CD4-positive, alpha-beta T cell treated with Interleukin-15 for 4 hours (primary cell): ENCODE measurements at places on chromosomes 3 and 15.

GRCh38 chr3:185502987-185503386 is 4.2 kb upstream of the TMEM41A start:
- DNase-seq = no peak

- no peak for DNase-seq
These were observed 75.7 kb upstream of the GADL1 start for GRCh38 chr3:30970183-30970582.

DNA sequence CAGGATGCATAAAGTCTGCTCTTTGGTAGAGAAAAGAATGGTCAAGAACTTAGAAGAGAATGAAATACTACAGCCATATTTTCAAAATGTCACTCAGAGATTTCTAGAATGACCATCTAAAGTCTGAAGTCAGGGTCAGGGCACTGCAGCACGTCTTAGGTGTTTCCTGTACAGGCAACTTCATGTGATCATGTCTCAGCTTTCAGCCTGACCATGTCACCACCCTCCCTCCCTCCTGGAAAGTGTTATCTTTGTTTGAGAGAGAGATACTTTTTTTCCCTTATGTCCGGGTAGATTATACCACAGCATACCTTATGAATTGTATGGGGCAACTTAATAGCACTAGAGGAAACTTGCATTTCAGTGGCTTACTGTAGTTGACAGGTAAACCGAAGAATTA is 558.0 kb upstream of the TGFBR2 start:
- DNase-seq = no peak

- no peak for DNase-seq
These were observed 524.4 kb upstream of the RGMA start for GRCh38 chr15:93613386-93613785.

DNA sequence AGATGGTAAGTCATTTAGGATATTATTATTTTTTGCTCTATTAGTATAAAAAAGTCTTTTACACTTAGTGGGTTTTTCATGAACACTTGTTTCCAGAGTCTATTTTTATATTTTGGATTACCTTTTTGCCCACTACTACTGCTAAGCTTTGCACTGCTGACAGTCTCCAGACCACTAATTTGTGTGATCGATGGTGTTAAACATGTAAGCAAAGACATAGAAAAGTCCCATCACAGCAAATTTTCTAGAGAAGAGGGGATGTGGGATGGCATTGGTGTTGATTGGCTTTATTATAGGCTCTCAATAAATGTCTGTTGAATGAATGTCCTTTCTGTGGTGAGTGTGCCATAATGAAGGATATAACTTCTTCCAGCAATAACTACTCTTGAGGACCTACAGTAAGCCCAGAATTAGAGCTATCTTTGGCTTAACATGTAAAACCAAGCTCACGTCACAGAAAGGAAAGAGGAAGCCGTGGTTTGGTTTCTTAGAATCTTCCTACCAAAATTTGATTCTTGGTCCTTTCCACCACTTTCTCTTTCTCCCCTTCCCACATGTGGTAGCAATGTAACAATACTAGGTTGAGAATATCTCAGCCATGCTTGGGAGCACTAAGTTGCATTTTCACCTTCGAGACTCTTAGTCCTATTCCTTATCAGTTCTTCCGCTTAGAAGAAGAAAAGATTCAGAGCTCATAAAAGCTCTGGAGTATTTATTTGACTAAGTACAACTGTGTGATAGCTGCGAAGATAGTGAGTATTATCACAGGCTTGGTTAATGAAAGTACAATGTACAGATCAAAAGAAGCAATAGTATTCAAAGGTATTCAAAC is 90.6 kb upstream of the UMPS start:
- peak; percentile 27 for DNase-seq

GRCh38 chr3:10974746-10975375 is 17.7 kb upstream of the SLC6A1 start:
- no peak for DNase-seq

- no peak for DNase-seq
These were observed 401.4 kb downstream of the TBL1XR1 start for GRCh38 chr3:176795891-176796290.

GRCh38 chr3:4432259-4432658 is 34.8 kb downstream of the SUMF1 start:
- DNase-seq = no peak

DNA sequence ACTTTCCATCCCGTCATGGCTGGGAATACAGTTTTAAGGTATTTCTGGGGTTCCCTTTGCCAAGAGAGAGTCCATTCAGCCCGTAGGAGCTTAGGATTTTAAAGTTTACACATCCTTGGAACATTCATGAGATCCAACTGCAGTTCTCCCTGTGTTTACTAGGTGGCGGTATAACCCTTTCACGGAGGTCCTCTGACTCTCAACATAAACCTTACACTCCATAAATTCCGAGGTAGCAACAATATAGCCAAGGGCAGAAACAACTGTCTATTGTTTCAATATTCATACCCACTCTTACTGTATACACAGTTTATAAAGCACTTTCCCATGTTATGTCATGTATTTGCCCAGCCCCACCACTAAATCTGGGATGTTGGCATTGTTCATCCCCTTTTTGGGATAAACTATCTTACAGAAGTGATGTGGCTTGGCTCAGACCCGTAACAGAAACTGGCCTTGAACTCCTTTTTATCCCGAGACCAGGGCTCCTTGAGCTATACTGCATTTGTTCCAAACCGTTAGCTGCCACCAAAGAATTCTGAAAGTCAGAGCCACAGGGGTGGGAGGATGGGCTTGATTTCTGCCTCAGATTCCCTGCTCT is 69.2 kb upstream of the COL6A5 start:
- peak; percentile 7 for DNase-seq

- DNase-seq = no peak
These were observed 810 bp downstream of the TMEM62 start for GRCh38 chr15:43134157-43134635.

DNA sequence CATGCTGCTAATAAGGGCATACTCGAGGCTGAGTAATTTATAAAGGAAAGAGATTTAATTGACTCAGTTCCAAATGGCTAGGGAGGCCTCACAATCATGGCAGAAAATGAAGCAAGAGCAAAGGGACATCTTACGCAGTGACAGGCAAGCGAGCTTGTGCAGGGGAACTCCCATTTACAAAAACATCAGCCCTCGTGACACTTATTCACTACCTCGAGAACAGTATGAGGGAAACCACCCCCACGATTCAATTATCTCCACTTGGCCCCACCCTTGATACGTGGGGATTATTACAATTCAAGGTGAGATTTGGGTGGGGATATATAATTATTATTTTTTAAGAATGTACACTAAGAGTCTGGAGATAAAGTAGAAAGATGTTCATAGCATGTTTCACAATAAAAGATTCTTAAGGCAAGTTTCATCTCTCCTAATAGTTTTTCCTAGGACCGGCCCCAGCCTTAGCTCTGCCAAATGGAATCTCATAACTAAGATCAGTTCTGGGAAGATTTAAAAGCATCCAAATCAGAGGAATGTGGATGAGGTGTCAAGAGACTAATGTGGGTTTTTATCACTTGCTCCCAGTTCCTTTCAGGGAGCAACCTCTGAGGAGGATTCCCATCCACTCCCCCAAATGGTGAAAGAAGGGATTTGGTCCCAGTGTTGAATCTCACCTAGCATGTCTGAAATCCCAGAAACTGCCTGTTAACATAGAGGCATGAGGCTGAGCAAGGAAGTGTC is 221.0 kb downstream of the ZMAT3 start:
- DNase-seq = no peak

- DNase-seq = no peak
These were observed 21.8 kb upstream of the GPR156 start for GRCh38 chr3:120306519-120307455.

GRCh38 chr3:180223268-180223667 is 186.5 kb upstream of the PEX5L start:
- no peak for DNase-seq

GRCh38 chr15:24916305-24917009 is 38.3 kb upstream of the SNRPN start:
- no peak for DNase-seq

DNA sequence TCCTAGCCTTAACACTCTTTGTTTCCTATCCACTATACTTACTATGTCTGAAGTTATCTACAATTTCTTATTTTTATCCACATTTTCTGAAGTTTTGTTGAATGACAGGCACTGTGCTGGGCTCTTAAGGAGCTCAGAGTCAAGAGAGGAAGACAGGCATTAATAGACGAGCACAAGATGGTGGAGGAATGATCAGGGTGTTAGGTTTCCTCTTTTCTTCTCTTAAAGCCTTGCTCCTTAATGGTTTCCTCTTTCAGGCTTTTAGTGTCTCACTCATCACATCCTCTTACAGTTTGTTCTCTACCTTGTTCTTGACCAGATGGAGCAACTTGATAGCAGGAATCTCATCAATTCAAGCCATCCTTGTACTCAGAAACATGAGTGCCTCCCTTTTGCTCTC is 52.9 kb upstream of the BCL6 start:
- DNase-seq = no peak

DNA sequence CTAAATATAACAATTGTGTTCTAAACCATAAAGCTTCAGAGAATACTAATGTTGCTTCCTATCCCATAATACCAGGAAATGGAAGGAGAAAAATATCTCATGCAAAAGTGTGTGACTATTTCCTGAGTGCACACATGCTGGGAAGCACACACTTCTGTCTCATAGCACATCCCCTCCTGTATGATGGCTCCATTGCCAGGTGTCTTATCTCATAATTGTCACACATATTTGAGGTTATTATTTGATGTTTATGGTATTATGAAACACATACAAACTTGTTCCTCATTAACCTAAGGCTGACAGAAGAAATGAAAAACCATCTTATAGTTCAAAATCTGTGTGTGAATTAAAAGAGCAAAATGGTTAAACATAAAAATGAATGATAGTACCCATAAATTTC is 65.4 kb downstream of the SERP1 start:
- DNase-seq = no peak

DNA sequence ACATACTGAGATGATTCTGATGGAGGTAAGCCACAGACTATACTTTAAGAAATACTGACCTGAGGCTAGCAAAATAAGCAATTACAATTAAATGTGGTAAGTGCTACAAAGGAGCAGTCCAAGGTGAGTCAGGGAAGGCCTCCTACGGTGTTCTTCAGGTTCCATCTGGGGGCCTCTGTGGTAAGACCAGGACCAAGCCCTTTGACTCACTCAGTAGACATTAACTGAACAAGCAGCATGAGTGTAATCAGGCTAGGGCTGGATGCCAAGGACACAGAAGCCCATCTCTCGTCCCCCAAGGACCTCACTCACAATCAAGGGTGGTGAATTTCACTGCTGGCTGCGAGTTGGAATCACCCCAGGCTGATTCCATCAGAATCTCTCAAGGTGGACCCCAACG is 37.3 kb downstream of the DZIP1L start:
- no peak for DNase-seq

DNA sequence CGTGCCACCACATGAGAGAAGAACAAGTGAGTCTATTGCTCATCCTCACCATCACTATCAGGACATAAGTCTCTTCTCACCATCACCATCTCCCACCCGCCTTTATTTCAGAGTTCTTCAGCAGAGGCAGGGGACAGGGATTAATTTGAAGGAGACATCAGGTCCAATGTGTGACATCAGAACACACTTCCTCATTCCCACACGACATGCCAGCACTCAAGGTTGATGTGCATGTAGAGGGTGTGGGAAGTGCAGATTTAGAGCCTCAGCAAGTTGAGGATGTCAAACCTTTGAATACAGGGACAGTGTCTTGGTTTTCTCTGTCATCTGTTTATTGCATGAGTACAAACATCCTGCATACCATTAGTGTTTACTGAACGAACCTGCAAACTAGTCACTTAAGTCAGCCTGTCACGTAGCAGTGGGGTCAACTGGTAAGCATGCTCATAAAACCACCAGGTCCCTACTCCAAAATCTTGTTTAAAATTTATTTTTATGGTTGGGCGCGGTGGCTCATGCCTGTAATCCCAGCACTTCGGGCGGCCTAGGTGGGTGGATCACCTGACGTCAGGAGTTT is 104.4 kb downstream of the MYLK start:
- no peak for DNase-seq

DNA sequence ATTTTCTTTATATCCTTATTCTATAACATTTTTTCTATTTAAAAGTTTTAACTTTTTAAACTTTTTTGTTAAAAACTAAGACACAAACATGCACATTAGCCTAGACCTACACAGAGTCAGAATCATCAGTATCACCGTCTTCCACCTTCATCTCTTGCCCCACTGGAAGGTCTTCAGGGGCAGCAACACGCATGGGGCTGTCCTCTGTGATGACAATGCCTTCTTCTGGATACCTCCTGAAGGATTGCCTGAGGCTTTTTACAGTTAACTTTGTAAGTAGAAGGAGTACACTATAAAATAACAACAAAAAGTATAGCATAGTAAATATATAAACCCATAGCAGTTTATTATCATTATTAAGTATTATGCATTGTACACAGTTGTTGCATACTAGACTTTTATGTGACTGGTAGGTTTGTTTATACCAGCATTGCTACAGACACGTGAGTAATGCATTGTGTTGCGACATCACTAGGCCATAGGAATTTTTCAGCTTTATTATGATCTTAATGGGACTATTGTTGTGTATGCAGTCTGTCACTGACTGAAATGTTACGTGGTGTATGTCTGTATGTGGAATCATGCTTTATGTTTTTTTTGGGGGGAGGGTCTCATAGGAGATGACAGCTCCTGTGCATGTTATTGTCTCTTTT is 18.2 kb downstream of the ATP1B3 start:
- DNase-seq = no peak

- DNase-seq = no peak
These were observed 50.9 kb downstream of the HCN4 start for GRCh38 chr15:73317651-73318462.

GRCh38 chr3:188697127-188697526 is 474.6 kb upstream of the TPRG1 start:
- no peak for DNase-seq

- DNase-seq = peak; percentile 40
These were observed at the start of gene CRTC3 for GRCh38 chr15:90529371-90530249. Gene CRTC3, plus strand, starts transcription at chr15:90529923. Its CDS starts 149 bp downstream, at chr15:90530072.

DNA sequence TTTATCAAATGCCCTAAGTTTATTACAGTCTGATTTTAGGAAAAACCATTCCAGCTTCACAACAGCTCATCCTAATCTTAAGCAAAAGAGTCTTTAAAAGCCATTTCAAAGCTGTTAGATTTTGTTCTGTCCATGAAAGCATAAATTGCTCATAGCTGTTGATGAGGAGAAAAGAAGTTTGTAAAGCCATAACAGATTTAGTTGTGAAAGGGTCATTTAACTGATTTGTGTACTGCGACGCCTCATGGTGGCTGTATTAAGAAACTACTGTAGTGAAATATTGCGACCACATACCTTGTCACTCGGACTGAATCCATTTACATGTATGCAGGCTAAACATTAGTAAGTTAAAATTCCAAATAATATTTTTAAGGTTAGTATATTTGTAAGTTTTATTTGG is 20.9 kb downstream of the BBX start:
- DNase-seq = peak; percentile 9

DNA sequence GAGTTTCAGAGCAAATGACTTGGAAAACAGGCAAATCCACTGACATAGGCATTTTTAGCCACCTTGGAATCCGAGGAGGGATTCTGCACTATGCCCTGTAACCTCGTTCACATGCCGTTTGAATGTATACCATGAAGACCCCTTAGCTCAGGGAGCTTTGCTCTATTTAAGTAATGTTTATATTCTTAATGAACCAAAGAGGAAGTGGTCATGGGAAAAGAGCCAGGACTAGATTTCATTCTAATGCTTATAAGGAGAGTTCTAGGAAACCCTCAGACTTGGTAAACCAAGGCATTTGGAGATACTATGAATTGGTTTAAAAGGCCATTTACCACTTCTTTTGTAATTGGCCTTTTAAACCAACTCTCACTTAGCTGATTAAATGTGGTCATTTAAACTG is 178.9 kb downstream of the IGF1R start:
- DNase-seq = no peak

GRCh38 chr3:104132566-104133403 is 1233.9 kb upstream of the ALCAM start:
- DNase-seq = no peak

GRCh38 chr3:190446573-190447279 is 3.0 kb downstream of the TMEM207 start:
- peak; percentile 5 for DNase-seq
